Fibroblast of pulmonary artery (primary cell): ENCODE measurements at places on chromosomes 11 and 22.

DNA sequence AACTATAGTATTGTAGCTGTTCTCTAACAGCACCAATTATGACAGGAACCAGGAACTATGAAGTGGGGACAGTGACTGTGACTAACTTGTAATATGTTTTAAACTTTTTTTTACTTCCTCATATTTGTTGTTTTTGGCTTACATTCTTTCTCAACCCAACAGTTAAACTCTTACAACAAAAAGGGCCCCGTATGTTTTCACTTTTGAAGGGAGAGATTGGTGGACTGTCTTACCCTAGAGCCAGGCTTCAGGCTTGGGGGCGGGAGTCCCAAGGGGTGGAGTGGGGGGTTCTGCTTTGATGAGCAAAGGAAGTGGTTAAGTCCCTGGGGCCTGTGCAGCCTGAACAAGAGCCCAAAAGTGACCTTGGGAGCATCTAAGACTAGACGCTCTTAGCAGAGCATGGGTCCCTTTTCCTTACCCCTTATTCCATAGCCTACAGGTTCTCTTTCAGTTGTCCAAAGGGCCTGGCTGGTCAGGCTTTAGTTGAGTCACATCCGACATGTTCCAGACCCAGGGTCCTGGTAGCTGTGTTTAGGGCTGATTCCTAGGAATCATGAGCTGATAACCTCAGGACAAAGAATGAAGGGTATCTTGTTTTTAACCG is 38.8 kb downstream of the STIM1 start:
- peak; percentile 18 for DNase-seq

DNA sequence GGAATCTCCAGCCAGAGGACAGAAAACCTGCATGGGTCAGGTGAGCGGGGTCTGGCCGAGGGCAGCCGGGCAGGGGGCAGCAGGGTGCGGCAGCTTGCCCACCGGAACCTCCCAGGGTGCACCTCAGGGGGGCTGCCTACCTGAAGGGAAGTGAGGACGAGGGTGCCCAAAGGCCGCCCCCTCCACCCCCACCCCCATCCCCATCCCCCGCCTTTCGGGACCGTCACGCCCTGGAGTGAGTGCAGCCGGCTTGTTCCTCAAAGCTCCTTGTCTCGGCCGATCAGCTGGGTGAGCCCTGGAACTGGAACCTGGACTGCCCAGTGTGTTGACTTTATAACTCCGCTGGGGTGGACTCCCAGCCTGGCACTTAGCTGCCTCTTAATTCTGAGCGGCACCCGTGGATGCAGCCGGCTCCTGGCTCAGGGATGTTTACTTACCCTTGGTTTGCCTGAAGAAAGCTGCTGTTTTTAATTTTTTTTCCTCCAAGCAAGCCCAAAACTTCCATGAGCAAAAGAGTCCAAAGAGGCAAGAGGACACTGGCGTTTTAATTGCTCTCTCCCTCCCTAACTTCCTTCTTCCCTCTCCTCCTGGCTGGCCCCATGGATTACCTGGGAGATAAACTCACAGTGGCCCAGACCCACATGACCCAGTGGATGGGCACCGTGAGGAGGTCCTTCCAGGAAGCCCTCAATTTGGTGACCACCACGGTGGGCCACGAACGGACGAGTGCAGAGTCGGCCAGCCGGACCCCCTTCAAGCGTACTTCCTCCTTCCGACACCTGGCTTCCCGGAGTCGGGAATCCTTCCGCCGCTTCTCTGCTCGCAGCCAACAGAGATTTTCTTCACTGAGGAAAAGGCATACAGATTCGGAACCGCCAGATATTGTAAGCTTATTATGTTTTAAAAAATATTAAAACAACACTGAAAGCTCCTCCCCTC is 87.8 kb upstream of the CRYBB3 start:
- no peak for DNase-seq

- DNase-seq = peak; percentile 45
Observed at GRCh38 chr22:39384750-39385480, 14.7 kb upstream of the TAB1 start.

- no peak for DNase-seq
Observed at GRCh38 chr11:61679296-61679695, 895 bp upstream of the DAGLA start.

- peak; percentile 91 for DNase-seq
Observed at GRCh38 chr11:33475993-33476392, 218.8 kb downstream of the HIPK3 start.

- no peak for DNase-seq
Observed at GRCh38 chr22:48258811-48259210, 1496.4 kb downstream of the TBC1D22A start.

DNA sequence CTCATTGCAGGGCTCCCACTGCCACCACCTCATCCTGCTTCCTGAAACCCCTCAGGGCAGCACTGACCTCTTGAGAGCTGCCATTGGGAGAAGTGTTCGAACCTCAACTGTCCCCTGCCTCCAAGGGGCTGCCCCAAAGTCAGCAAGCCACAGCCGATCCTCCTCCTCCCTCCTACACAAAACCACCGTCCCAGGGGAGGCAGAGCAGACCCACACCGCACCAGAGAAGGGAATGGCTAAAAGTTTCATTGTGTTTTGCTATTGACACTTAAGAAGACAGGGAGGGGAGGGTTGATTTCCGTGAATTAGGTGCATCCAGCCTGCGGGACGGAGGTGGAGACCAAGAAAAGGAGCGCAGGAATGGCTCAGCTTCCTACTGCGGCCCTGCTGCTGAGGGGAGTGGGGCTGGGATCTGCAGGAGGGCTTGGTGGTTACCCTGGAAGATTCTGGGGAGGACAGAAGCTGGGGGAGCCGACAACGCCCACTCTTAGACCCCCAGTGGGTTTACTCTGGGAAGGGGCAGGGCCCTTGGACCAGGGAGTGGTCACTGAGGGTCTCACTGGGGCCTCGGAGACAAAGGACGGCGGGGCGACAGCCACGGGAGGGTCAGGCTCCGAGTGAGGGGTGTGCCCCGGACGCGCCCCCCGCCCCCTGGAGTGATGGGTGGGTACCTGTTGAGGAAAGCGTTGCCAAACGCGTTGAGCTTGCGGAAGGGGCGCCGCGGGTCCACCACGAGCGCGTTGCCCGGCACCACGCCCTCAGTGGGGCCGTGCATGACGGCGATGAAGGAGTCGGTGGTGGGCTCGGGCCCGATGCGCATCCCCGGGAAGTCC is 815 bp downstream of the EHD1 start:
- no peak for DNase-seq

DNA sequence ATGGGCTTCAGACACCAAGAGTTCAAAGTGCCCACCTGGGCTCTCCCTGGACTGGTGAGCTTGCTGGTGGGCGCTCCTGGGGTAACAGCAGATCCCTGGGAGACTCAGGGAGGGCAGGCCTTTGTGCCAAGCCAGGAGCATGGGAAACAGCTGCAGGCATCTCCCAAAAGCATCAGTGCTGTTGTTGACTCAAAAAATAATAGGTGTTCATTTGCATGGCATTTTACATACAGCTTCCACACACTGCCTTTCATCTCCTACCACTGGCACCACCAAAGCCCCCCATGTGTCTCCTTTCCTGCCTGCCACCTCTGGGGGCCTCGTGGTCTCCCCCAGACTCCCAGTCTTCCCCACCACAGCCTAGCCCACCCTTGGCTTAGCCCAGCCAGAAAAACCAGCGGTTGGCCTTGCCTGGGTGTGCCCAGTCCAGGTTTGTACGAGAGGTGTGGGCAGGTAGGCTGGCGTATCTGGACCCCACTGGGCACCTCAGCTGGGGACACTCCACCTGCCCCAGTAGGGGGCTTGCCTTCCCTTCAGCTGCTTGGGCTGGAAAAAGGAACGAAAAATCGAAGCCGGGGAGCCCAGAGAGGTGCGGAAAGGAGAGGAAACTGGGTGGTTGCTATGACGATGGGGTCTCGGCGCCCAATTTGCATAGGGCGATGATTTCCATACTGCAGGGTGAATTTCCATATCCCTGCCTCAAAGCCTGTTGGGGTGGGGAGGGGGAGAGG is 15.0 kb downstream of the POU2F3 start:
- no peak for DNase-seq

GRCh38 chr22:31637447-31637890 is 24.5 kb downstream of the PISD start:
- DNase-seq = no peak

DNA sequence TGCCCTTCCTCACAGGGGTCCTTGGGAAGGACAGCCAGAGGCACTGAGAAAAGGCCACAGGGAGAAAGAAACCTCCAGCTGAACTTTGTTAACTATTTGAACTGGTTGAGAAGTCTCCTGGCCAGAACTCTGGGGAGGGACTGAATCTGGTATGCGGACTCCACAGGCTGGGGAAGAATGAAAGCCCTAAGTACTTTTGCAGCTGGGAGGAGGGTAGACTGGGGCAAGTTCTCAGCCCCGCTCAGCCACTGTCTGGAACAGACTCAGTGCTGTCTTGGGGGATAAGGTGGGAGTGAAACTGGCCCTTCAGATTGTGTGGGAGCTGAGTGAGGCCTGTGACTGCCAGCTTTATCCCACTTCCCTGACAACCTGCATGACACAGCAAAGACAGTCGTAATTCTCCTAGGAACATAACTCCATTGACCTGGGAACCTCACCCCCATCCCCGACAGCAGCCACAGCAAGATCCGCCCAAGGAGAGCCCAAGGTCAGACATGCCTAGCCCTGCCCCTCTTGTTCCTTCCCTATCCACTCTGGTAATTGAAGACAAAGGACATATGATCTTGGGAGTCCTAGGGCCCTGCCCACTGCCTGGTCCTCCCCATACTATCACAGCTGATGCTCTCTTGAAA is 475.1 kb upstream of the CNTN5 start:
- no peak for DNase-seq

- no peak for DNase-seq
Observed at GRCh38 chr22:40256516-40256915, 78.8 kb downstream of the TNRC6B start.

DNA sequence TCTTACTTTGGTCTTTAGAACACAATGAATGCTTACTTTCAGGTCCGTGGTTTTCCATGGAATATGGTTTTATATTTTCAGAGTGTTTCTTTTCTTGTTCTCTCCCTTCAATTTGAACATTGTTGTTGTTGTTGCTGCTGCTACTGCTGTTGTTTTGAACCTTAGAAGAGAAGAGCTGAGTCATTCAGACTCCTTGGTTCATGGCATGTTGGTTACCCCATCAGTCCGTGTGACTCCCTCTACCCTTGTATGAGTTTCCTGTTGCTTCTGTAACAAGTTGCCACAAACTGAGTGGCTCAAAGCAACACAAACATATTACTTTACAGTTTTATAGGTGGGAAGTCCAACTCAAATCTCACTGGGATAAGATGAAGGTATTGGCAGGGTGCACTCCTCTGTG is 511.0 kb downstream of the INSC start:
- peak; percentile 3 for DNase-seq

DNA sequence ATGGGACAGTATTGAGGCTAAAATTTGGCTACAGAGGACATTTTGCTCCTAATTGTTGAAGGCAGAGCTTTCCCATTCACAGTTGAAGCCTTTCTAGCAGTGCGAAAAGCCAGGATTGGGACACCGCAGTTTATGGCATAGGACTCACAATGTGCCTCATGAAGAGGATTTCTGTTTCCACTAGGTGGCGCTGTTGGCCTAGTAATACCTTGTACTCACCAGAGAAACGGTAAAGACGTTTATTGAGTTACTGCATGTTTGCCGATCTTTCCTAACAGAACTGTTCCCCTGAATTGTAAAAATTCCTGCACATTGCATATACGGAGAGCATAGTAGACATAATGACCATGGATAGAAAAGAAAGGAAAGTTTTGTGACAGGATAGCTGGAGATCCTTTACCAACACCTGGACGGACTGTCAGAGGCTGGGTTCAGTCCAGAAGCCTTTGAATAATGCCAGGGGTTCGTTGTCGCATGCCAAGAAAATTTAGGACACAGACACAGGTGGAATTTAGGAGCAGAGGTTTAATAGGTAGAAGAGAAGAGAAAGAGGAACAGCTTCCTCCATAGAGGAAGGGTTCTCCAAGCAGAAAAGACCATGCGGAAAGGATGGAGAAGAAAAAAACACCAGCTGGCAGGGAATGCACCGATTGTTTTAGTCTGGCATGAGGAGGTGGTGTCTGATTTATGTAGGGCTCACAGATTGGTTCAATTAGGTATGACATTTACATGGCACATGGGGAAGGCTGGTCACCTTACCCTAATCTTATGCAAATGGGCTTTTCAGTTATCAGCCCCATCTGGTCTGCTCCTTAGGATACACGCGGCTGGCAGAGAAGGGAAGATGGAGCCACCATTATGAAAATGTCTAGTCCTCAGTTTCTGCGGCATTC is 10.8 kb upstream of the OR51D1 start:
- peak; percentile 84 for DNase-seq

DNA sequence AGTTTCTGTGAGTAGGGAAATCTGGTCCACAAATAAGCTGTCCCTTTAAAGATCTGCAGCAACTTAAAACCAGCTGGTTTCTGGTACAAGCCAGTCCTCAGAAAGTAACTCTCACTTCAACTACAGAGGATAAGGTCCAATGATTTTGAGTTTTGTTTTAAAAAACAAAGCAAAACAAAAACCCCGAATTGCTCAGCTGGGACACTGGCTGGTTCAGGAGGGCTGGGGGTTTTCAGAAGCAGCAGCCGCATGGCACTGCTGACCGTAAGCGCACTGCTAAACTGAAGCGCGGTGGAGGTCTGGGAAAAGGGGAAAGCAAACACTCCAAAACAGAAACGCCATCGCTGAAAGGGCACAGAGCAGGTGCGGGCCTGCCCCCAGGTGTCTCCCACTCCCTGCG is 59.7 kb downstream of the MICAL3 start:
- no peak for DNase-seq

GRCh38 chr22:35472488-35472887 is 68.1 kb upstream of the RASD2 start:
- no peak for DNase-seq

- DNase-seq = no peak
Observed at GRCh38 chr22:37519268-37520195, at the start of gene CARD10. CARD10 (minus strand) TSS chr22:37519415; CDS start chr22:37519200, 215 bp downstream.

DNA sequence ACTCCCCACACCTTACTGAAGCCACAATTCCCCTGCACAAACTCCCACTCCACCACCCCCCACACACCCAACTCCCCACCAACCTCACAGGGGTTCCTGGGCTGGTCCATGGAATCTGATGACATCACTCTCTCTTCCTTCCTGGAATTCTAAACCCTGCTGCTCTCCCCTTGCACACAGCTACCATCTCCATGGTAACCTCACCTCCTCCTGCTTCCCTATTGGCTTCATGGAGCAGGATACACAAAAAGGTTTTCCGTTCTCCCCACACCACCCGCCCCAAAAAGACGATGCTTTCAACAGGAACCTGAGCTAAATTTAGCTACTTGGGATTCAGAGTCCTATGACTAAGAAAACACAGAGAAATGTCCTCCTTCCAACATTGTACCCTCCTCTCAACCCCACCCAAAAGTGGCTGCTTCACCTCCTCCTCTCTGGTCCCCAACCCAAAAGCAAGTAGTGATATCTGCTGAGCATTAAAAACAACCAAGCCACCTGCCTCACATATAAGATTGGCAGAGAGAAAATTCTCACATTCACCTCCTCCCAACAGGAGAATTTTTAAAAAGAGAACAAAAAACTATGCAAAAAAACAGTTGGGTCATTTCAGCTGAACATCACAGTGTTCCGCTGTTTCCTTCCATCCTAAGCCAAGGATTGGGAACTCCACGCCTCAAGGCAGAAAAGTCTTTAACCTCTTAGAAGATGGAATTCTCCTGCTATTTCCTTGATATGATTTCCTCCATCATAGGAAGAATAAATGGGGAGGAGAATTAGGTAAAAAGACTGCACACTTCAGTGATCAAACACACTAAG is 66.9 kb downstream of the RBFOX2 start:
- peak; percentile 92 for DNase-seq

- no peak for DNase-seq
Observed at GRCh38 chr22:44895296-44896055, 114.3 kb downstream of the PHF21B start.

GRCh38 chr11:114027391-114027790 is 32.1 kb upstream of the ZBTB16 start:
- DNase-seq = no peak

GRCh38 chr11:2689651-2690575 is 9.9 kb downstream of the KCNQ1OT1 start:
- no peak for DNase-seq

GRCh38 chr22:49037701-49038245 is 789.9 kb downstream of the BRD1 start:
- DNase-seq = no peak
